Glomerular endothelial cell (primary cell): ENCODE measurements at places on chromosomes 12 and 14.

- DNase-seq: no peak
Observed at GRCh38 chr14:77314043-77314442, 6.6 kb downstream of the POMT2 start.

GRCh38 chr12:80269803-80270552, 170.6 kb downstream of the OTOGL start:
- peak; percentile 34 for DNase-seq

- DNase-seq: no peak
Observed at GRCh38 chr14:96582411-96582961, 80.3 kb downstream of the PAPOLA start.

GRCh38 chr12:123142921-123143735, 7.8 kb downstream of the PITPNM2 start:
- no peak for DNase-seq

DNA sequence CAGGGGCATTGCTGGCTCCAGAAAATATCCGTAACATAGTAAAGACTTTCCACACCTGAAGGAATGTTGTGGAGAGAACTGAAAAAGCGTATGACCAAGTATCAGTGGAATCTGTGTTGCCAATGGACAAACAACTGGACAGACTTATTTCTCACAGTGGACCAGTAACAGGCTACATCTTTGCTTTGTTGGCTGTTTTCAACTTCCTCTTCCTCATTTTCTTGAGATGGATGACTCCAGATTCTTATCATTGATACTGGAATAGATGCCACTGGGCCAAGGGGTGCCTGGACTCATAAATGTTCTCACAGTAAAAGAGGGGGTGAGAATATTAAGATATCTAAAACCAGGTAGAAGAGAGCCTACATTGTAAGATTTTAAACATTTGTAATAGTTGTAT, 6.4 kb downstream of the GAS2L3 start:
- DNase-seq: no peak

- DNase-seq: peak; percentile 55
Observed at GRCh38 chr12:66087365-66087943, 43.1 kb downstream of the LLPH start.

DNA sequence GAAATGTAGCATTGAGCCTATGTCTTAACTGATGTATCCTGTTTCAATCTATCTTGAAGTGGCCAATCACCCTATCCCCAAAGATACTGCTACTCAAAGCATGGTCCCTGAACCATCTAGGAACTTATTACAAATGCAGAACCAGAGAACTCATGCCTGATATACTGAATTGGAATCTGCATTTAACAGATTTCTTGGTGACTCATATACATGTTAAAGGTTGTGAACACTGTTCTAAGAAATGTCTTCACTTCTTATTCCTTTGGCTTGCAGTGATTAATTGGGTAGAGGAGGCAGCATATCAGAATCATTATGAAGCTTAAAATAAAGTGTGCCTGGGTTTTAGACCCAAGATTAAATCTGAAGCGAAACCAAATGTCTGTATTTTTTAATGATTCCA, 795.6 kb downstream of the DIO2 start:
- DNase-seq: no peak

DNA sequence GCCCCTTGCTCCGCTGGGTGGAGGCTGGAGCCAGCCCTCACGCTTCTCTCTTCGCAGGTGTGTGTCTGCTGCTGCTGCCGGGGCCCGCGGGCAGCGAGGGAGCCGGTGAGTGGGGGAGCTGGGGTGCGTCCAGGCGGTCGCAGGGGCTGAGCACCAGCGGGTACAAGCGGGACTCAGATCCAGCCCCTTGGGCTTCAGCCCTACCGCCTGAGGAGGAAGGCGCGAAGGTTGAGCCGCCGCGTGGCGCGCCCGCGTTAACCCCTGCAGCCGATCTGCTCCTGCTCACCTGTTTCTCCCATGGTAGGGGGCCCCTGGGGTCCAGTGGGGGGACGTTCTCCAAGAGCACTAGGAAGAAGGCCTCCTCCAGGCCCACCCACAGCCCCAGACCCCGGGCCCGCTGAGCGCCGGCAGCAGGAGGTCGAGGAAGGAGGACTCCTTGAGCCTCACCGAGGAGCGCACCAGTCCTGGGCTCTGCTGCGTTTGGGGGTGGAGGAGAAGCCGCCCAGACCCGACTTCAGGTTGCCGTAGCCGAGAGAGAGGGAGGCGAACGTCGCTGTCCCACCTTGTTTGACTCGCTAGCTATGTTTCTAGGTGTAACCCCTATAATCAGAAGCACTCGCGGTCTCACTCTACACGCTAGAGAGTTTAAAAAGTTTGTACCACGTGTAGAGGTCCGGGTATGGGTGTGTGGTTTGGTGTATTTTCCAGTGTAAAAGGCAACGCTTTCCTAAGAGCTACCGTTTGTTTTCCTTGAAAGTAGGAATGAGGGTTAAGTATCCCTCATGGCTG, 834 bp downstream of the COCH start:
- no peak for DNase-seq

GRCh38 chr12:115440438-115440837, 756.5 kb upstream of the TBX3 start:
- DNase-seq: no peak

DNA sequence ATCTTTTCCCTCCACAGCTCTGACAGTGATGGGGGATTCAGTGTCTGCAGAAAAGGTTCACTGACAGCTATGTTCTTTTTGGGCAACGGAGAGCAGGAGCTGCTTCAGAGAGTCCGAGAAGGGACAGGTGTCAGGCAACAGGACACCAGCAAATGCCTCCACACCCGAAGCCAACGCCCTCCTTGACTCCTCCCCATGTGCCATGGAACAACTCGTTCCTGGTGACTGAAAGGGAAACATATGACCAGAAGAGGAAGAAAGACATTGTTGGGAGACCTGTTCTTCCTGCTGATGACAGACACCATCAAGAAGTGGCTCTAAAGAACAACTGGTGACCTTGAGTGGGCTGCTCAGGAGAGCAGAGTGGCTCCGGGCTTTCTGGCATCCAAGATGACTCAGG, 172.3 kb upstream of the NOS1 start:
- DNase-seq: no peak

DNA sequence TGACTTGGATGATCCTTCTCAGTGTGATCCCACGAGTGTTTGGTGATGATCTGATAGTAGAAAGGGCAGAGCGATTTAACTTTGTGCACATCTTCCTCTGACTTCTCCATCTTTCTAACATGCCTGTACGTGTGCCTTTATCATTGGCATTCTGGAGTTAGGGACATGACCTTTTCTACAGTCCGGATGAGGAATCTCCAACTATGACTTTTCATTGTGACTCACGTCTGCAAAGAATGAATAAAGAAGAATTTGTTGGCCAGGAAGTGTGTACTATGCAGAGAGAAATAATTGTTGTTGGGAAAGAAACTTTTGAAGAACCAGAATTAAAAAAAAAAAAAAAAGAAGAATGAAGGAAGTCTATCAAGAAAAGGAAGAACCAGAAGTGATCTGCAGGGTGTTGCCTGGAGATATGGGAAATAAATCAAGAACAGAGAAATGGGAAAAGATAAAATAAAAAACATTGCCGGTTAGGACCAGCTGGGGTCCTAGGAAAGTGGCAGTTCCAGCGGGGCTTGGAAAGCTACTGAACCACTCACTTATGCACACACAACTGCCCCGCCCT, 25.3 kb downstream of the PPFIBP1 start:
- no peak for DNase-seq

GRCh38 chr12:110599334-110599733, 14.6 kb upstream of the TCTN1 start:
- no peak for DNase-seq

DNA sequence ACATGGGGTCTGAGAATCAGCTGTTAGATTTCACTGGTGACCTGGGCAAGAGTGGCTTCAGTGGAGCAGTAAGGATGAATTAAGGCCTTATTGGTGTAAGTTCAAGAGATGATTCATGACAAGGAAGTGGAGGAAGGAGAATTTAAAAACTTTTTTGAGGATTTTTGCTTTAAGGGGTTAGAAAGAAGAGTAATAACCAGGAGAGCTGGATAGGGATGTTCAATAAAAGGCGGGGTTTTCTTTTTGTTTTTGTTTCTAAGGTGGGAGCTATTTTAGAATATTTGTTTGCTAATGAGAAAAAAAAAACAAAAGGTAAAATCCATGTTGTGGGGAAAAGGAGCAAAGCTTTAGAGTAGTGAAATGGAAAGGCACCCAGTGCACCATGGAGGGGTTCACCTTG, 15.2 kb upstream of the TUBA1B start:
- DNase-seq: no peak

DNA sequence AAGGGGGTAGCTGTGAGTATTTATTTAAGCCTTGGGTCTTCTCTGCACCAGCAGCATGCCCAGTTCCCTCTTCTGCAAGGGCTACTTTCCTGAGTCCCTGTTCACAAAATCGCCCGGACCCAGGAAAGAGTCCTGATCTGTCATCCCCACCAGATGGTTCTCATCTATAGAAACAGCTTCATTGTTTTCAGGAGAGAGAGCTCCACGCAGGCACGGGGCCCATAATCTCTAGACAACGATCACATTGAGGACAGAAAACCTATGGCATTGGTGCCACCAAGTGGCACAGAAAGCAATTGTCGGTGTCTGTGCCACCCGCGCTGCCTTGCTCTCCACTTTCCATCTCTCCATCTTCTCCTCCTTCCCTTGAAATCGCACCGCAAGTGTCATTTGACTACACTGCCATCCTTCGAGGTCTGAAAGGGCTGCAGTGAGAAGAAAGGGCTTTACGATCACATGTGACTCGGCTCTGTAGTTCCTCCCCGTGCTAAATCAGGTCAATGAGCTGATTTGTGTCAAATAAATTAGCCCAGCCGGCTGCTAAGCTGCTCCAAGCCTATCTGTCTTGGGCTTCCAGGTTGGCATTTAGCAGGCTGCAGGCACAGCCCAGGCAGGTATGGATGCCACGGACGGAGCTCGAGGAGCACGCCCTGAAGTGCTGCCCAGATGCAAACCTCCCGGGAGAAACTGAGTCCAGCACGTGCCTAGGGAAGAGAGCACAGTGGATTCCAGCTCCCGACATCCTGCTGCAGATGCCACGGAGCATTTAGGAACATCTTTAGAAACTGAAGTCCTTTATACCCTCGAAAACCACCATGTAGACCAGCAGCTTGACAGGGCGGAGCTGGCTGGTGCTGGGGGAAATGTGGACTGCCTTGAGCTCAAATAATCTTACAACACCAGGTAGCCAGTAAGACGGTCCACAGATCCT, 28.8 kb downstream of the SPRING1 start:
- no peak for DNase-seq

GRCh38 chr14:29454026-29454693, 473.5 kb downstream of the PRKD1 start:
- DNase-seq: no peak

DNA sequence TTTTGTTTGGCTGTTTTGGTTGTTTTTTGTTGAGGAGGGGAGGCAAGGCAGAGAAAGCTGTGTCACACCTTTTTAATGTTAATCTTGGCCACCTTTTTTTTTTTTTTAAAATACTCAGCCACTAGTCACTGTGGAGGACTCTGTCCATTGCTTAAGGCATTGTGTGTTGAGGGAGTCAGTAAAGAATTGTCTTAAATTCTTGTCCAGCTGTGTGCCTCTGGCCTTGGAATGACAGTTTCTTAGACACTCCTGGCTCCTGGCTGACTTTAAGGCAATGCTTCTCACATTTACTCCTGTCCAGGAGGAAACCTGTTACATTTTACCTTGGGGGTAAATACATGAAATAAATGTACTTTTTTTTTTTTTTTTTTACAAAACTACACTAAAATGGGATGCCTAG, 18.1 kb upstream of the SMCO2 start:
- no peak for DNase-seq

DNA sequence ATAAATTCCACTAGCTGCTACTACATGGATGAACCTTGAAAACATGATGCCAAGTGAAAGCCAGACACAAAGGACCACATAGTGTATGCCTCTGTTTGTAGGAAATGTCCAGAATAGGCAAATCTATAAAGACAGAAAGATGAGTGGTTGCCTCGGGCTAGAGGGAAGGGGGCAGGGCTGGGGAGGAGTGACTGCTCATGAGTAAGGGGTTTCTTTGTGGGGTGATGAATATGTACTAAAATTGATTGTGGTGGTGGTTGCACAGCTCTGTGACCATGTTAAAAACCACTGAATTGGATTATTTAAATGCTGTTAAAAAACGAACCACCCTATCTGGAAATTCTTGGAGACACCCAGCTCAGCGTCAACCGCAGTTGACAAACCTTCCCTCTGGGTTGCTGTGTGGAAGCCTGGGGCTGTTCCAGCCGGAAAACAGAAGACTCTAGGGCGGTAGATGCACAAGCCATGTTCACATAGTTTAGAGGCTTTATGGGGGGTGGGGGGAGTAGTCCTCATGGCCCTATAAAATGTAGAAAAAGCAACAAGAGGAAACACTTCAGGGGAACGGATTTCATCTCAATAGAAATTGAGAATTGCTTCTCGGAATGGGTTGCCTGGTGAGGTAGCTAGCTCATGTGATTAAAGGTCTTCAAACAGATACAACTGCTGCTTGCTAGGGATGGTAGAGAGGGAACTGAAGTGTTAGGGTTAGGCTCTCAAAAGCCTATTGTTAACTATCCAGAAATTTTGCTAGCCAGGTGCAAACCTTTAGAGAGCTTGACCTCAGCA, 29.4 kb downstream of the RIN3 start:
- DNase-seq: no peak

DNA sequence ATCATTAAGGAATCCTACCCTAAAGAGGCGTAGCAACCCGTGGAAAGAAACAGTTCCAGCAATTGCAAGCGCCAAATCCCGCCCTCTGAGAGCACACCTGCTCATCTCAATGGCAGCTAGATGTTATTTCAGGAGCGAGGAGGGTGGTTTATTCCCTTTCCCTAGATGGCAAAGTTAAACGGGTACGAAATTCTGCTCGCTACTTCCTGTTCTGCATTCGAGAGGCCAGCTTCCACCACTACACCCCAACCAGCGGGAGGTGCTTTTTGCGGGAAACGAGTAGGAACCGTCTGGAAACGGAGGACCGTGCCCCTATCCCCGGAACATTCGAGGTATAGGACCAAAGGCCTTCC, 536 bp downstream of the VPS29 start:
- DNase-seq: no peak

DNA sequence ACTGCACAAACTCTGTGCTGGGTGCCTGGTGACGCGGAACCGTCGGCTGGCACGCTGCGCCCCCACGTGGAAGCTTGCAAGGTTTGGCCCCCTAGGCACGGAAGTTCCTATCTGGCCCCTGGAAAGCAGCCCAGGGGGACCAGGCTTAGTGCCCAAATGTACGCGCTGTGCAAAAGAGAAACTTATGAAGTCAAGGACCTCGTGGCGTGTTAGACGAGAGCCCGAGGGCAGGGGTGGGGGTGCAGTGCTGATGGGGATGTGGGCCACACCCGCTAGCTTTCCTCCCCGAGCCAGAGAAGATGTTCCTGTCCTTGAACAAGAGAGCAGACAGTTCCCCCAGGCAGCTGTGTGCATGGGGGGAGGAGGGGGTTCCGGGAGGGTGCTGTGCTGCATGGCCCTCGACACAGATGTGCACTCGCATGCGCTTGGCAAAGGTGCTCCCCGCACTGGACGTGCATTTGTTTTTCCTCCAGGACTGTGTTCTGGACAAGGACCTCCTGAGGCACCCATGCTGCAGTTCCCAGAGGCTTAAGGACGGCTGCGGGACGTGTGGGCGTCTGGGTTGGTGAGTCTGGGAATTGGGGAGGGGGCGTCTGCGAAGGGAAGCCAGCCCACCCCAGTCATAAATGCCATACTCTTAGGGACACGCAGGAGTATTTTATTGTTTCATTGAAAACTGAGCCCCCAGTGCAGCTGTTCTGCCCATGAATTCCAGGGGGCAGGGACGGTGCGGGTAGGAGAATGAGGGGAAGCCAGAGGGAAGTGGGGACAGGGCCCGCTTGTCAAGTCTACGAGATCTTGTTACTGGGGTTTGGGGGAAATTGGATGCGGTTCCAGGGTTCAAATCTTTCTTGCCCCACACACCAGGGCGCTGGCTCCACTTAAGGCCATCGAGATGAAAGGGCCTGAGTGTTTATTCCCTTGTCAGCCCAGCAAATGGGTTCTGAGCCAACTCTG, 80.0 kb downstream of the NTF3 start:
- no peak for DNase-seq
